ENCODE measurements at places on chromosomes 2 and 18. TPM values are rescaled to one million over a fixed set of nuclear protein-coding genes. Genes with fewer than 3 reads are reported as not detected.

The POTEE gene
- 0.16 TPM for total RNA-seq

The SPC25 gene
- 5.0 TPM for total RNA-seq

The FAM136A gene
- 31.9 TPM for total RNA-seq

DNA sequence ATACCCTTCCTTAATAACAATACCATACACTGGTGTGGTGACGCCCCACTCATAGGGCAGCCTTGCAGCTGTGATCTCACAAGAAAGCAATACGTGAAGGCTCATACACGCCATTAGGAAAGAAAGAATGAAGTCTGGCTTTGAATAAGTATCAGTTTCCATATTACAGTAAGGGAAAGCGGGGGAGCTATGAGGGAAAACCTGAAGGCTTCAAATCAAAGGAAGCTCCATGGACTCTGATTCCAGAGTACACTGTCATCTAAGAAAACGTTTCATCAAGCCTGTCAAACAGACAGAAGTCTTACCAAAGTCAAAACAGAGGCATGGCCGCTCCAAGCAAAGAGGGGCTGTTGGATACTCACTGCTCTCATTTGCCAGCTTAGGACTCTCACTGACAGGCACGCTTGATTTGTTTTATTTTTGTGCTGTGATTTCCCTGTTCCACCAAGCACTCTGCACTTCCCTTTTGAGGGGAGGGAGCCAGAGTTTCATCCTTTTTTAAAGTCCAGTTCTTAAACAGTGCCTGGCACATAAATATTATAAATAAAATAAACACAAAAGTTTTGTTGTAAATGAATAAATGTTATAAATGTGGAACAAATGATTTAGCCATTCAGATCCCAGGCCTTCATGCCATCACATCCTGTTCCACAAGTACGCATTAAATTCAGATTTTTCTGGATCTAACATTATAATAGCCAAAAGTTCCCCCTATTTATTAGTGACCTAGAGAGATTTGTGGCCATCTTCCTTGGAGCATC lies 221.2 kb downstream of the PIEZO2 start:
- no peaks in the 10 kb centered on the region for H3K36me3 ChIP-seq
- H3K4me3 ChIP-seq = no peak overlapping the region
- H3K27ac ChIP-seq = peak overlapping the region; percentile 73
- no peaks in the 10 kb centered on the region for H3K27me3 ChIP-seq
- H3K4me1 ChIP-seq = no peaks in the 10 kb centered on the region

- no peak for DNase-seq
- H3K4me3 ChIP-seq = no peak overlapping the region
- no peaks in the 10 kb centered on the region for H3K36me3 ChIP-seq
- H3K27ac ChIP-seq = no peak overlapping the region
- no peaks in the 10 kb centered on the region for H3K27me3 ChIP-seq
Measured at GRCh38 chr2:237177052-237177451, 91.4 kb downstream of the COPS8 start.

- no peaks in the 10 kb centered on the region for H3K4me1 ChIP-seq
- H3K27ac ChIP-seq = no peak overlapping the region
- H3K36me3 ChIP-seq = no peaks in the 10 kb centered on the region
- H3K4me3 ChIP-seq = no peak overlapping the region
Measured at GRCh38 chr2:236858661-236859060, 227.0 kb upstream of the COPS8 start.

GRCh38 chr2:149727927-149728326 lies 140.4 kb upstream of the MMADHC start:
- H3K27me3 ChIP-seq = no peaks in the 10 kb centered on the region
- no peaks in the 10 kb centered on the region for H3K4me1 ChIP-seq
- no peak overlapping the region for H3K27ac ChIP-seq

- no peaks in the 10 kb centered on the region for H3K27me3 ChIP-seq
- no peak for DNase-seq
- H3K4me1 ChIP-seq = no peaks in the 10 kb centered on the region
- no peak overlapping the region for H3K4me3 ChIP-seq
- no peak overlapping the region for H3K27ac ChIP-seq
- no peaks in the 10 kb centered on the region for H3K36me3 ChIP-seq
Measured at GRCh38 chr18:25494888-25495287, 142.9 kb upstream of the ZNF521 start.

GRCh38 chr2:20250436-20250835 lies 25.5 kb upstream of the SDC1 start:
- no peak overlapping the region for H3K4me3 ChIP-seq
- no peaks in the 10 kb centered on the region for H3K27me3 ChIP-seq
- DNase-seq = no peak
- H3K27ac ChIP-seq = no peak overlapping the region

DNA sequence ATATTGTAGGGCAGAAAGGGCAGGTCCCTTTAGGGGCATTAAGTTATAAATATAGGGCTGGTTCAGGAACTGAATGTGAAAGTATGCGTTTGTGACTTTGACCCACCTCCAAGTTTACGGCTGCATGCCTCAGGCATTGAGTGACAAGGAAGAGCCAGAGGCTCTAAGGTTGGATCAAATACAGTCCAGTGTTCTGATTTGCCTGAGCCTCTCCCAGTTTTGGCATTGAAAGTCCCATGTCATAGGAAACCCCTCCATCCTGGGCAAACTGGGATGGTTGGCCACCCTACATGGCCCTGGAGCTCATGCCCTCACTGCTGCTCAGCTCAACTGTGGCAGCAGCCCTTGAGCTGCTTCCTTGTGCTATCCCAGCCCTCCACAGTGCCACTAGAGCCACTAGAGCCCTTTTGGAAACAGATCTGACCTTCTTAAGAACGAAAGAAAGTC lies 29.9 kb downstream of the HK2 start:
- no peak overlapping the region for H3K4me3 ChIP-seq
- DNase-seq = no peak
- H3K27me3 ChIP-seq = no peaks in the 10 kb centered on the region
- peak overlapping the region; percentile 26 for H3K27ac ChIP-seq

GRCh38 chr2:120345608-120346007 lies 328 bp upstream of the INHBB start:
- DNase-seq = no peak
- no peak overlapping the region for H3K4me3 ChIP-seq
- no peak overlapping the region for H3K27ac ChIP-seq
- H3K4me1 ChIP-seq = peaks cover 19% of the 10 kb centered on the region
- peaks cover 99% of the 10 kb centered on the region for H3K27me3 ChIP-seq

DNA sequence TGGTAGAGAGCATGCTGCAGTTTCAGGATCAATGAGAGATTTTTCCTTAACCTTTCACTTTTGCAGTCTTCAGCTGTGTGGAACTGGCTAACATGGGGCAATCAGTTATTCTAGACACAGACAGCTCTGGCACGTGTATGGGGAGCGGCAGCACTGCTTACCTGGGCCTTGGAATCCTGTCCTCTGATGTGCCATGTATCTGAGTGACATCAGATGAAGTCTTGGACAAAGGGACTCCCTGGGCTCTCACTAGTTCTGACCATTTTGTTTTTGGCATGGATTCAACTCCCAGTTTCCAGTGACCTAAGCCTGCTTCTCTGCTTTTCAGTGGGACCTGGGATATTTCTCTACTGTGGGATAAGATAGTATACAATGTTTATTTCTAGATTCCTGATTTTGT lies 54.3 kb downstream of the RNF144A start:
- H3K4me3 ChIP-seq = no peak overlapping the region
- no peak for DNase-seq
- H3K27ac ChIP-seq = no peak overlapping the region
- H3K27me3 ChIP-seq = no peaks in the 10 kb centered on the region
- no peaks in the 10 kb centered on the region for H3K4me1 ChIP-seq

DNA sequence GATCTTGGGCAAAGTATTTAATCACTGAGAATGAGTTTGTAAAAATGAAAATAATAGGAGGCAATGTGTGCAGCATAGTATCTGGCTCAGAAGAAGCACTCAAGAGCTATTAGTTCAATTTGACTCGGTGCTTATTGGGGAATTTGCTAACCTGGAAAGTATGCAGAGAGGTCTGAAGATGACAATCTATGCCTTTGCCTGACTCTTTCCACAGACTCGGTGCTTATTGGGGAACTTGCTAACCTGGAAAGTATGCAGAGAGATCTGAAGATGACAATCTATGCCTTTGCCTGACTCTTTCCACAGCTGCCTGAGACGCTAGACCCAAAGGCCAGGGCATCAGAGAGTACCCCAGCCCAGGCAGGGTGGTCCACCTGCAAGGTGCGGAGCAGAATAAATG lies 12.2 kb upstream of the SH3BP4 start:
- no peaks in the 10 kb centered on the region for H3K27me3 ChIP-seq
- H3K4me1 ChIP-seq = no peaks in the 10 kb centered on the region
- no peak for DNase-seq
- no peaks in the 10 kb centered on the region for H3K36me3 ChIP-seq

DNA sequence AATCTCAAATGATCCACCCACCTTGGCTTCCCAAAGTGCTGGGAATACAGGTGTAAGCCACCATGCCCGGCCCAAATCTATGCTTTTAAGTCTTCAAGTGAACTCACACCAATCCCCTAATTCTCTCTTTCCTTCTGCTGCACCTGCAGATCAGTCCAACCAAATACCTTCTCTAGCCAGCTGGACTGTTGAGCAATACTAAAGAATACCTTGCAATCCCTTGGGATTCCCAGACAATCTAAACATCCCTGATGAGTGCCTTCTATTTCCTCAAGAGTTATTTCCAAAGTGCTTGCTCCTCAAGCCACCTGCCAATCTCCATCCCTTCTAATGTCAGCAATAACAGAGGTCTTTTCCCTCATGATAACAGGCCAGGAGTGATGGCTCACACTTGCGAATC lies 48.6 kb downstream of the SF3B1 start:
- no peak overlapping the region for H3K27ac ChIP-seq
- no peak overlapping the region for H3K4me3 ChIP-seq
- H3K36me3 ChIP-seq = peaks cover 9% of the 10 kb centered on the region

DNA sequence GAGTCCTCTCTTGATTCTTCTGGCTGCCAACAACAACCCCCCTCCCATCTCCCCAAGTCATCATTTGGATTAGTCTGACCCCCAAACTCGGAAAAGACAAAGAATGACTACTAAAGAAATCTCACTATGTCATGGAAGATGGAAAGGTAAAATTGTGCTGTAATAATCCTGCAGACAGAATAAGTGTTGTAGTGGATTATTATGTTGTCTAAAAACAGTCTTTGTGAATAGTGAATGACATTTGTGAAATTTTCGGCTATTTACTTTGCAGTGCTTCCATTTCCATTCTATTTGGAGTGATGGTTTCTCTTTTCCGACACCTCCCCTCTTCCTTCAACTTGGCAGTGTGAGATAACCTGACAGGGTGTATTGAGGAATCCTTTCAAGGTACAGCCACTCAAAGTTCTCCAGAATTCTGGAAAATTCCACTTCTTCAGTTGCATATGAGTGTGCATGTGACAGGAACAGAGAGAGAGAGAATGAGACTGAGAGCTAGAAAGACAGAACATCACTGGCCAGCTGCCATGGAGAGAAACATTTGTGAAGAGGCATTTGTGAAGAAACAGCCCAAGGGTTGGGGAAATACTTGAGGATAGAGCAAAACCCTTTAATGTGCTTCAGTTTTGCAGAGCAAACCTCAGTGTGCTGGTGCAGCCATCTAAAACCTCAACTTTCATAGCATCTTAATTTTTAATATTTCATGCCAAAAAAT lies 141.9 kb upstream of the DLX2 start:
- no peaks in the 10 kb centered on the region for H3K4me1 ChIP-seq
- H3K27me3 ChIP-seq = no peaks in the 10 kb centered on the region
- DNase-seq = no peak
- no peak overlapping the region for H3K4me3 ChIP-seq
- H3K36me3 ChIP-seq = no peaks in the 10 kb centered on the region

DNA sequence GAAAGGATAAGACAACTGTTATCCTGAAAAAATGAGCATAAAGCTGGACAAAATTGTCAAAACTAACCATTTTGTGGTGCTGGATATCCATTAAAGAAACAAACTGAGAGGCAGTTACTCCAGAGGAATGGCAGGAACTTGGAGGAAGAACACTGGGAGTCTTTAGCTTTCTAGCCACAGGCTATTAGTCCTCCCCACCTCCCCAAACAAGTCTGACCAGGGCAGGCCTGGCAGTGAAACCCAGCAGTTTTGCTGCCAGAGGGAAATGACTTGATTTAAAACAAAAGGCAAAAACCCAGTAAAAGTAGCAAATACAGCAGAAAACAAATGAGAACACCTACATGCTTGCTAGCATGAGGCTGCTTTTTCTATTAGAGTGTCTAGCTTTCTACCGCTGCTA lies 34.9 kb downstream of the OSBPL1A start:
- peaks cover 5% of the 10 kb centered on the region for H3K4me1 ChIP-seq
- no peak overlapping the region for H3K4me3 ChIP-seq
- H3K36me3 ChIP-seq = no peaks in the 10 kb centered on the region
- DNase-seq = no peak
- H3K27me3 ChIP-seq = no peaks in the 10 kb centered on the region

DNA sequence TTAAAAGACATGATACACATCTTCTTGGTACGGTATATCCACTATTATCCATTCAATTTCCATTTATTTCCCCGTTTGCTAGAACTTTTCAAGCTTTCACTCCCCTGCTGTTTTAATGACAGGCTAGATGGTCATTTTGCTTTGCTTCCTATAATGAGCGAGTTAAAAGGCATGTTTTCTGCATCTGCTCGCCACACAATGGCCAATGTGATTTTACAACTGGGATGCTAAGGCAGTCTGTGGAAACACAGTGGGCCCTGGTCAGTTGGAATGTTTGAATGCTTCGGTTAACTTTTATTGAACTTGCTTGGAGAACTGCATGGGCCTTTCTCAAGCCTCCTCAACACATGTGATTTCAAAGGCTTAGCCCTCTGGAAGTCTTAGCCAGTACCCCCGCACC lies 48.4 kb upstream of the TNP1 start:
- H3K4me3 ChIP-seq = no peak overlapping the region
- no peaks in the 10 kb centered on the region for H3K4me1 ChIP-seq
- no peak overlapping the region for H3K27ac ChIP-seq

Data from left lung (tissue), 14 donors.